MCF 10A (cell line): ENCODE measurements at places on chromosomes 12 and 14.

DNA sequence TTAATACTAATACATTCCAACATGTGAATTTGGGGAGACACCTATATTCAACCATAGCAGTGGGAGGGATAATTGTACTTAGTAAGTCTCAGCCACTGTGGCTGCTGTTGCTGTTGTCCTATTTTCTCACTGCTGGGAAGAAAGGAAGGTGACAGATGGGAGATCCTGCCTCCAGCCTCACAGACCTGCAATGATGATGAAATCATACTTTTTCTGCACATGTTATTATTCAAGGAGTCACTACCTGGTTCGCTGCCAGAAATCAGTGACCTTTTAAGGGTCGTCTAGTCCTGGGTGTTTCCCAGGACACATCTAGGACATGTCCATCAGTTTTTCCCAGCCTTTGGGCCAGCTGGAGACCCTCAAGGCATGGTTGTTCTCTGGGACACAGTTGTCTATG lies 106.2 kb upstream of the RPH3A start:
- peak; percentile 11 for DNase-seq

DNA sequence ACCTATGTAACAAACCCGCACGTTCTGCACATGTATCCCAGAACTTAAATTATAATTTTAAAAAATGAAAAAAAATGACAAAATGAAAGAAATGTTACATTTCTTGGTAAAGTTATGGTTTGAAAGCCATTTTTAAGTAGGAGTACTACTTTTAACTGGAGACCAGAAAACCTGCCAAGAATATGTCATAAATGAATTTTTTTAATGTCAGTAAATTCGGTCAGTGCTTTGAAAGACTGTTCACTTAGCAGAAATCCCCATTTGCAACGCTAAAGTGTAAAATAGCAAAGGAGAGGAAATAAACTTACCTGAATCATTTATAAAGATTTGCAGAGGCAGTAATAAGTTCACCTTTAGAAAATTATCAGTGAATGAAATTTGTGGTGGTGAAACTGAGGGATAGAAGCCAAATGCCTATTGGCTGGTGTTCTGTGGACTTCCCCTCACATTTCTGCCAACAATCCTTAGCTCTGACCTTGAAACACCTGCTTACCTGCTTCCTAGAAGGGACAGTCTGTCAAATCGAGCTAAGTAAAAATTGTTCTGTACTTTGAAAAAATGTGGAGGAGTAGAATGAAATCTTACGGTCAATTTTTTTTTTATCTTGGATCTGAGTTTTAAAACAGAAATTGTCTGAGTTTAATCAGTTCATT lies 714.2 kb downstream of the SLC6A15 start:
- no peak for DNase-seq

GRCh38 chr12:8658346-8658745 lies 4.3 kb downstream of the MFAP5 start:
- DNase-seq, result no peak

DNA sequence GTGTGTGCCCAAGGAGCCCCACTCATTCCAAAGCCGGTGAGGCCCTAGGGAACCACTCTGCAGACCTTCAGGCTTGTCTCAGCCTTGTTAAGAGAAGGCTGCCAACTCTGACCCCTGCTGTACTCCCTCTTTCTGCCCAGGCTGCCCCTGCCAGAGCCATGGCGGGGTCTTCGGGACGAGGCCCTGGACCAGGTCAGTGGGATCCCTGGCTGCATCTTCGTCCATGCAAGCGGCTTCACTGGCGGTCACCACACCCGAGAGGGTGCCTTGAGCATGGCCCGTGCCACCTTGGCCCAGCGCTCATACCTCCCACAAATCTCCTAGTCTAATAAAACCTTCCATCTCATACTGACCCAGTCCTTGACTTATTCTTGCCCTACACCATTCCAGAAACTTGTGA lies 7.3 kb downstream of the MYG1 start:
- DNase-seq, result no peak

- no peak for DNase-seq
These were observed 703 bp downstream of the TMED10 start for GRCh38 chr14:75175677-75176141.

DNA sequence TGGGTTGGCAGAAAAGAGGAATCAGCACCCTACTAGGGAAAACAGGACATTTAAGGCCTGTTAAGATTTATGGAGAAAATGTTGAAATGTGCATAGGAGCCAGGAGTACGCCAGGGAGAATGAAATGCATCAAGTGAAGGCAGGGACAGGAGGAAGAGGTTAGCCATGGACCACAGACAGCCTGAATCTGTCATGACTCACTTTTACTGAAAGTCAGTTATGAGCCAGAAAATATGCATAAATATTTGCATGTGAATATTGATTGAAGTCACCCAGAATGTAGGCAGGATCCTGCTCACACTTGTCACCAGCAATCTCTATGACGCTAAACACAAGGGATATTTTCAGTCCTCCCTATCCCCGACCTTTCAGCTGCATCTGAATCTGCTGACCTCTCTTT lies 25.1 kb upstream of the CDK17 start:
- peak; percentile 72 for DNase-seq

DNA sequence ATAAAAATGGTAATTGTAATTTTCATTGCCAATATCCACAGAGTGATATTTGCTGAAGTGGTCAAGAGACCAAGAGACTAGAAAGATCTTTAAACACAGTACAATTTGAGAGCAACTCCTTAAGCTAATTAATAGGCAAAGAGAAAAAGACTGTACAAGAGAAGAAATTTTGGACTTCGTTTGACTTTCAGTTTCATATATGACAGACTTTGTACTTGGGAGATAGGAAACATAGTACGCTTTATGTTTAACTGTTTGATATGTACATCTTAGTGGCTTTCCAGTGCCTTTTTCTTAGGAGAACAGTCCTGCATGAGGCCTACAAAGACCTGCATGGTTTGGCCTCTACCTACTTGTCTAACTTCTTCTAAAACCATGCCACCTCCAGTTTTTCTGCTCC lies 1118.1 kb downstream of the TRHDE start:
- DNase-seq, result no peak

GRCh38 chr12:84954415-84954814 lies 41.8 kb upstream of the SLC6A15 start:
- no peak for DNase-seq
